ENCODE measurements at places on chromosomes 11 and 22.

GRCh38 chr11:87368151-87368550, 330.4 kb downstream of the TMEM135 start:
- no peak for DNase-seq

GRCh38 chr11:45917286-45917622, 423 bp downstream of the PEX16 start:
- DNase-seq: no peak

DNA sequence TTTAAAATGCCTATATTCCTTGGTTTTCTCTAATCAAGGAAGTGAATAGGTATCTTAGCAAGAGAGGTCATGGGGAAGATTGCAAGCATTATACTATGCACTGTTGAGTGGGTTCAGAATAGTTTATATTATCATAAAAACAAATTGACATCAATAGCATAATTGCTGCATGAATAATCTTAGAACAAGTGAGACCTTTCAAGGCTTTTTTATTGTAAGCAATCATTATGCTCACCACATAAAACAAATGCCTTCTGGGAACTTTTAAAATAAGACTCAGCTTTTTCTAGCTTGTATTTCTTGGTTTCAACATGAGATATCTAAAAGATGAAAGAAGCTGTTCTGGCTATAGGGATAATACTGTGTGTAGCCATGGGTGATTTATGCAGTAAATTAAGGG, 135.6 kb upstream of the ZC3H12C start:
- DNase-seq: no peak

- DNase-seq: no peak
Measured at GRCh38 chr11:61830237-61831105, 2.4 kb downstream of the FADS2 start.

- DNase-seq: no peak
Measured at GRCh38 chr22:47392729-47393128, 630.3 kb downstream of the TBC1D22A start.

- no peak for DNase-seq
Measured at GRCh38 chr11:47552056-47552565, 821 bp downstream of the CELF1 start.

GRCh38 chr11:121670805-121671282, 218.1 kb upstream of the SORL1-AS1 start:
- no peak for DNase-seq

GRCh38 chr22:41820447-41820846, 12.5 kb upstream of the SREBF2 start:
- no peak for DNase-seq

GRCh38 chr11:71322861-71323582, 70.6 kb upstream of the SHANK2 start:
- no peak for DNase-seq

- no peak for DNase-seq
Measured at GRCh38 chr11:109853156-109853776, 239.9 kb upstream of the ZC3H12C start.

DNA sequence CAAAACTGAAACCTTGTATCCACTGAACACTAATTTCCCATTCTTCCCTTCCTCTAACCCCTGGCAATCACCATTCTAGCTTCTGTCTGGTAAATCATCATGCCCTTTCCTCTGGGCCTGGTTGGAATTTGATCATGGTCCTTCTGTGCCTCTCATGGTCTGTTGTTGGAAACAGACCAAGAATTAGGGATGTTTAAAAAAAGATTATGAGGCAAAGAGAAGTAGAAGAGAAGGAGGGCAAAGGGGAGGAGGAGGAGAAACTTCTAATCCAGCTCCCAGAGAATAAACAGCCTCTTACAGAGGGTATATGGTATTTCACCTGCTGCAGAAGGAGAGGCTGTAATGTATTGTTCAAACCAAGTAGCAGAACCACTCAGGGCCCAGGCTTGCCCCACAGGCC, 10.6 kb downstream of the BCO2 start:
- DNase-seq: no peak

- DNase-seq: no peak
Measured at GRCh38 chr22:22931557-22932270, 44.1 kb downstream of the IGLL5 start.

GRCh38 chr11:62169935-62170334, 20.1 kb upstream of the SCGB1D1 start:
- DNase-seq: no peak

GRCh38 chr11:9639985-9640384, 23.9 kb upstream of the SWAP70 start:
- no peak for DNase-seq

DNA sequence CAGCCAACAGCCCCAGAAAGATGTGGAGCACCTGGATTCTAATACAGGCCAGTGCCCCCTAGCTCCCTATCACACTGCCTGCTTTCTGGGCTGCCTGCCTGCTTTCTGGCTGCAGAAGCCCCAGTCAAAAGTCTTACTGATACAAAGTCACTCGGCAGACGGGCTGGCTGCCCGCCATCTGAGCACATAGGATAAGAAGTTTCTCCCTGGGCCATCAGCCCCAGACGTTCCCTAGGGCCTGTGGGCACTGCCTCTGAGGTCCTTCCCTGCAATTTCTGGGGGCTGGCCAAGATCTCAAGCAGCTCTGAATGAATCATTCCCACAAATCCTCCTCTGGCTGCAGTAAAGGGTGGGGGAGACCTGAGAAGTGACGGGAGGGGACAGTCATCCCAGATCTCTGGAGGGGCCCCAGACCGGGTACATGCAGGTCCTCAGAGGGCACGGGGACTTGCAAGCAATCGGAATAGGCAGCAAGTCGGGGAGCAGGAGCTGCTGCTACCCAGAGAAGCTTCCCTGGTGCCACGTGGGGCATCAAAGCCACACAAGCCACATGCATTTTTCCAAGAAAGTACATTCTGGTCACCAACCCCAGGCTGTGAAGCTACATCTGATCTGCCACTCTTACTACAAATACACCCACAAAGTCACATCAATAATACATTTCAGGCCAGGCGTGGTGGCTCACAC, 4.7 kb downstream of the TPST2 start:
- DNase-seq: no peak

- no peak for DNase-seq
Measured at GRCh38 chr11:73468590-73469161, 92.5 kb downstream of the RELT start.

- DNase-seq: no peak
Measured at GRCh38 chr11:75189108-75189507, 38.2 kb downstream of the SLCO2B1 start.

DNA sequence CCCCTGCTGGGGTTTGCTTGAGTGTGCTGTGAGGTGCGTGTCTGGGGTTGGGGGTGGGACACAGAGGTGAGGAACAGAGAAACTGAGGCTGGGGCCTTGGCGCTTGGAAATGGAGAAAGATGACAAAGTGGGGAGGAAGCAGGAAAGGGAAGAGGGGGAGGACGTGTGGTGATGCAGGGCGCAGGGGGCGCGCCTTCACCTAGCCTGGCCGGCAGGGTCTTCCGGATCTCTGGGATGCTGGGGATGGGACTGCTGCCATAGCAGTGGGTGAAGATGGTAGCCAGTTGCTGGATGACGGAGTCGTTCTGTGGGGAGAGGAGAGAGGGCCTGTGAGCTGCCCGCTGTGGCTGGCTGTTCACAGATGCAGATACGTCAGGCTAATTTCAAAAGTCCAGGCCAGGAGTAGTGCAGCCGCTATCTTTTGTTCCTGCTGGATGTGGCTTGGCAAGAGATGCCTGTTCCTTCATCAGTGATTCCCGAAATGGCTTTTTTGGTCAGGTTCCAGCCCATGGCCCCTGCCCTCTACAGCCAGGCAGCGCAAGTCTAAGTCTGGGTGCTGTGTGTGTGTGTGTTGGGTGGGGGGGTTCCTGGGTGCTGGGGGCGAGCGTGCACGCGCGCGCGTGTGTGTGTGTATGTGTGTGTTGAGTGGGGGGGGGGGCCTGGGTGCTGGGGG, 54.8 kb downstream of the NAT10 start:
- DNase-seq: no peak

- no peak for DNase-seq
Measured at GRCh38 chr11:88520391-88520790, 182.9 kb upstream of the CTSC start.

DNA sequence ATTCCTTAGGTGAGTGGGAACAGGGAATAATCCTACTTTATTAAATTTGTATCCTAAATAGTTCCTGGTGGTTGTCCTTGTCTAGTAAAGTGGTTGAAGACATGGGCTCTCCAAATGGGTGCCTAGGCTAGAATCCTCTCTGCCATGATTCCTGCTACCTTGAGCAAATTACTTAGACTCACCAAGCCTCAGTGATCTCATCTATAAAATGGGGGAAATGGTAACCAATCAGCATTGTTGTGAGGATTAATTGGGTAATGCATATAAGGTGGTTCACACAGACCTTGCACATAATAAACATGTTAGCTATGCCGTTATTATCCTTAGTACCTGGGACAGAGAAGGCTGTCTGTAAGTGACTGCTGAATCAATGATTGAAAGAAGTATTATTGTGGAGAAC, 109.9 kb downstream of the FAR1 start:
- no peak for DNase-seq

GRCh38 chr11:48063424-48063978, 83.1 kb downstream of the PTPRJ start:
- no peak for DNase-seq

GRCh38 chr11:73972620-73973449, 9.8 kb downstream of the UCP2 start:
- DNase-seq: no peak

DNA sequence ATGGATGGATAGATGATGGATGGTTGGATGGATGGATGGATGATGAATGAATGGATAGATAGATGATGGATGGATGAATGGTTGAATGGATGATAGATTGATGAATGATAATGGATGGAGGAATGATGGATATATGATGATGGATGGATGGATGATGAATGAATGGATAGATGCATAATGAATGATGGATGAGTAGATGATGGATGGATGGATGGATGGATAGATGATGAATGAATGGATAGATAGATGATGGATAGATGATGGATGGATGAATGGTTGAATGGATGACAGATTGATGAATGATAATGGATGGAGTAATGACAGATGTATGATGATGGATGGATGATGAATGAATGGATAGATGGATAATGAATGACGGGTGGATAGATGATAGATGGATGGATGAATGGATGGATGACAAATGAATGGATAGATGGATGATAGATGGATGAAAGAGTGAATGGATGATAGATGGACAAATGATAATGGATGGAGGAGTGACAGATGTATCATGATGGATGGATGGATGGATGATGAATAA, 1466.5 kb downstream of the BRD1 start:
- DNase-seq: no peak

- DNase-seq: no peak
Measured at GRCh38 chr11:42762348-42762747, 549.4 kb upstream of the API5 start.

GRCh38 chr11:102318469-102318868, 1.2 kb downstream of the BIRC3 start:
- peak; percentile 59 for DNase-seq

- DNase-seq: no peak
Measured at GRCh38 chr11:33785609-33786008, 11.3 kb upstream of the FBXO3 start.

- DNase-seq: no peak
Measured at GRCh38 chr11:58621586-58622262, 741 bp upstream of the CNTF start.

Data from T-helper 22 cell (primary cell).